Esophagus mucosa (tissue), 1 donor: ENCODE measurements at places on chromosomes 16 and 17. TPM values are rescaled to one million over a fixed set of nuclear protein-coding genes. Genes with fewer than 3 reads are reported as not detected.

RPL19 gene
- 1,581 TPM for total RNA-seq

CRHR1 gene
- total RNA-seq: 0.40 TPM

TOX3 gene
- 0.60 TPM for total RNA-seq

WNK4 gene
- 0.40 TPM for total RNA-seq

C17orf78 gene
- not detected for total RNA-seq
